Thymus (tissue), 14 donors: ENCODE measurements at places on chromosomes 3 and 15. TPM values are rescaled to one million over a fixed set of nuclear protein-coding genes. Genes with fewer than 3 reads are reported as not detected.

GRCh38 chr3:40876496-40876895 is 322.8 kb upstream of the CTNNB1 start:
- DNase-seq = no peak

RBSN gene
- 8.7 TPM for polyA plus RNA-seq

FETUB gene
- polyA plus RNA-seq = 1.8 TPM

DNA sequence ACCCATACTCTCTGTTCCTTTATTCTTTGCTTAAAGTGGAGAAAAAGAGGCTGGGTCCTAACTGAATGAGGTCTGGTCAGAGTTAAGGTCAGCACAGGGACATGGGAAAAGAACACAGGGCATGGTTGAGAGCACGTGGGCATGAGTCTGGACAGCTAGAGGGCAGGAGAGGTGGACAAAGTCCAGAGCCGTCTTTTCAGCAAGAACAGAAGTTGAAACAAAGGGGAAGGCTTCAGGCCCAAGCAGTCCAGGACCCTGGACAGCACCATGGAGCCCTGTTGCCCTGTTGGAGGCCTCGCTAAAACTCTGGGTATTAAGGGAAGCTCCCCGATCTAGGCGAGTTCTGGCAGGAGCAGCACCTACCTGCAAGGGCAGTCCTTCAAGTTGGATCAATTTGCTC is 50.7 kb downstream of the XYLB start:
- peak; percentile 27 for DNase-seq

GRCh38 chr15:40130118-40130517 is 21.4 kb upstream of the BMF start:
- DNase-seq = no peak

DNA sequence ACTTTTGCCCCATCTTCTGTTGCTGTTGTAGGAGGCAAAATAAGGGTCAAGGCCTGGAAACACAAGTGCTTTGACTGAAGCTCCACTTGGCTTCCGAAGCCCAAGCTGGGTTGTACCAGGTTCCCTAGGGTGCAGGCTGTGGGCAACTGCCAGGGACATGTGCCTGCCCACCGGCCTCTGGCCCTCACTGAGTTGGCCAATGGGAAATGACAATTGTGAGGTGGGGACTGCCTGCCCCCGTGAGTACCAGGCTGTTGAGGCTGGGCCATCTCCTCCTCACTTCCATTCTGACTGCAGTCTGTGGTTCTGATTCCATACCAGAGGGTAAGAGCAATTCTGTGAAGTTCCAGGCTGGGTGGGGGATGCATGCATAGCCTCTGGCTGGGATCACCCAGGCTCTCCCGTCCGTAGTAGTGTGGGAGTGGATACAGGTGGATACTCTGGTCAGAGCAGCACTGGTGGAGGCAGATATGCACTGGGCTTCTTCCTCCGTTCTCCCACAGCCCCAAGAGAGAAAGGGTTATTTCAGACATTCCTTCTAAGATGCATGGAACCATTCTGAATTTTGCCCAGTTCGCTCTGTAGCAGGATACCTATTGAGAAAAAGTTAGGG is at the start of gene ADIPOQ:
Gene ADIPOQ (plus strand): TSS at position 285 of the 613 bp plus-strand sequence. CDS start 10,349 bp downstream, outside the sequence.
- DNase-seq = no peak

GRCh38 chr3:24765399-24765798 is 270.7 kb upstream of the THRB start:
- no peak for DNase-seq

DNA sequence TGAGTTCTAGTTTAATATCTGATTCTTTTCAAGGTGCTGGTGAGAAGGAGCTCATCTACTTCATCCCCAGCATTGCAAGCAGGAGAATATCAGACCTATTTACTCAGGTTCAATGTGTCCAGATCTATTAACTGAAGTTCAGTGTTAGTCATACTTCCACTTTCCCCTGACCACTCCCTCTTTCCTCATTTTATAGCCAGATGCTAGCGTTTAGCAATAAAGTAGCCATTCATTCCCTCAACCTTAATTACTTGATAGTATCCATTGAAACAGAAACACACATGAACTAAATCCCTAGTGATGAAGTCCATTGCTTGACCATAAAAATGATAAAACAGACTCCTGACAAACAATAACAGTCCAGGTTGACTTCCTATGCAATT is 60.0 kb downstream of the RPL22L1 start:
- no peak for DNase-seq

DNA sequence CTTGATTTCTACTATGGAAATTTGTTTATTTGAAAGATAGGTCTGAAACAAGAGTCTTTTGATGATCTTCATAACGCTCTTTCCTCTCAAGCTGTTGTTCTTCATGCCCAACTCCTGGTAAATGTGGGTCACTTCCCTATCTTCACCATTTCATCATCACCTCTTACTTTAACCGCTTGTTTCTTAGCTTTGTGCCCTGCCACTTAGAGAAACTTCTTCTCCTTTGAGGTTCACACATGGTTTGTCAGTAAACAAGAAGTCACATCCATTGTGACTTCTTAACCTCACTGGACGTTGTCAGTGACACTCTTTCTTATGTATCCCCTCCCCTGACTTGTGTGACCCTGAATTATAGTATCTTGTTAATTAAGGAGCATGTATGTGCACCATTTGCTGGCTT is 16.9 kb upstream of the P2RY13 start:
- no peak for DNase-seq

SNTN gene
- polyA plus RNA-seq = 0.16 TPM

- no peak for DNase-seq
Observed at GRCh38 chr3:155208183-155208800, 85.2 kb downstream of the STRIT1 start.

GRCh38 chr3:97001611-97002010 is 187.2 kb downstream of the EPHA6 start:
- DNase-seq = no peak
